ENCODE measurements at places on chromosomes 11 and 22. TPM values are rescaled to one million over a fixed set of nuclear protein-coding genes. Genes with fewer than 3 reads are reported as not detected.

Gene TBX10
- total RNA-seq = not detected

Gene DKK3
- total RNA-seq = 23.9 TPM

Gene KRTAP5-9
- not detected for total RNA-seq

Gene PLCB3
- 15.6 TPM for total RNA-seq
